RPMI7951 (cell line): ENCODE measurements at places on chromosomes 16 and 17.
A peak's percentile ranks its signal among the peaks of the same experiment; 100 is the strongest.

- no peak for DNase-seq
Measured at GRCh38 chr16:12501707-12502457, 301.8 kb downstream of the CPPED1 start.

- no peak for DNase-seq
Measured at GRCh38 chr17:51510940-51511339, 250.6 kb downstream of the UTP18 start.

DNA sequence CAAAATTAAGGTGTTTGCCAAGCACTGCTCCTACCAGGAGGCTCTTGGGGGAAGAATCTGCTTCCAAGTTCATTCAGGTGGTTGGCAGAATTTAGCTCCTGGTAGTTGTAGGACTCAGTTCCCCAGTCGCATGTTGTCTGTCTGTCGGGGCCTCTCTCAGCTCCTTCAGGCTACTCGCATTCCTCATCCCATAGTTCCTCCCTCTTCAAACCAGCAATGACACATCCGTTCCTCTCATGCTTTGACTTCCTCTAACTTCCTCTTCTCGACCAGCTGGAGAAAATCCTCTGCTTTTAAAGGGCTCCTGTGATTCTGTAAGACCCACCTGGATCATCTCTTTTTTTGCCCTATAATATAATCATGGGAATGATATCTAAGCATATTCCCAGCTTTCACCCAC, 108.1 kb downstream of the PMP22 start:
- peak; percentile 57 for DNase-seq

- no peak for DNase-seq
Measured at GRCh38 chr17:74088285-74088933, 115.1 kb upstream of the RPL38 start.

GRCh38 chr16:4927661-4928060, 9.3 kb downstream of the PPL start:
- DNase-seq = no peak

- DNase-seq = peak; percentile 61
Measured at GRCh38 chr17:16991349-16992009, 19.6 kb upstream of the TNFRSF13B start.

GRCh38 chr16:88064011-88064888, 113.0 kb downstream of the BANP start:
- no peak for DNase-seq

GRCh38 chr16:79066561-79066960, 534.0 kb downstream of the MAF start:
- DNase-seq = no peak

DNA sequence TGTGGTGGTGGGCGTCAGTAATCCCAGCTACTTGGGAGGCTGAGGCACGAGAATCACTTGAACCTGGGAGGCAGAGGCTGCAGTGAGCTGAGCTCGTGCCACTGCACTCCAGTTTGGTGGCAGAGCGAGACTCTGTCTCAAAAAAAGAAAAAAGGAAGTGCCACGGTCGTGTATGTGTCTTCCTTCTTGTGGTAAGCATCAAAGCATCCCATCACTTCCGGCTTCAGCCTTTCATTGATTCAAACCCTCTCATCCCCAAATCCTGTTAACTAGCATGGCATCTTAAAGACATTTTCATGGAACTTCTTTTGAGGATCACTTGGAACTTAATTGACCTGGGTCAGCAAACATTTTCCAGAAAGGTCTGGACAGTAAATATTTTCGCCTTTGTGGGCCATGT, 126.2 kb downstream of the CPPED1 start:
- DNase-seq = no peak

DNA sequence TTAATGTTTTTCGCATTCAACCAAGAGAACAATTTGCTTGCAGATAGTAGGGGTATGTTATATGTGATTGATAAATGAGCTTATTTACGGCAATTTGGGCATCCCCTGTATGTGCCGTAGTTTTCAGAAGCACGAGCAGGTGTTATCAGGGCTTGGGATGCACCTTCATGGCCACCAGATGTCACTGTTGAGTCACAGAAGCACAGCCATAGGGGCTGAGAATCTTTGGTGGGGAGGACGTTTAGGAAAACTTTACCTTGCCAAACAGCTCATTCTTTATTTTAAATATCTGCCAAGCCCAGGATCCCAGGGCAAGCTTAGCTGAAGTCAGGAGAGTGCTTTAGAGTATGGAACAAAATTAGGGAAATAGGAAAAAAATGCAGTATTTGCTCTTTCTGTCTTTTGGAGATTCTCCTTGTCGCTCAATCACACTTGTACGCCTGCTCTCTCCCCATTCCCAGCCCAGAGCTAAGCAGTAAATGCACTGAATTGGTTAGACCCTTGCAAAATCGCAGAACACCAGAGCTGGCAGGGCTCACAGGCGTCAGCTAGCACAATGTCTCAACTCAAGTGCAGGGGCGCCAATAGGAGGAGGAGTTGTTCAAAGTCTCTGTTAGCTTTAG, 93.6 kb upstream of the MPHOSPH6 start:
- DNase-seq = peak; percentile 52

DNA sequence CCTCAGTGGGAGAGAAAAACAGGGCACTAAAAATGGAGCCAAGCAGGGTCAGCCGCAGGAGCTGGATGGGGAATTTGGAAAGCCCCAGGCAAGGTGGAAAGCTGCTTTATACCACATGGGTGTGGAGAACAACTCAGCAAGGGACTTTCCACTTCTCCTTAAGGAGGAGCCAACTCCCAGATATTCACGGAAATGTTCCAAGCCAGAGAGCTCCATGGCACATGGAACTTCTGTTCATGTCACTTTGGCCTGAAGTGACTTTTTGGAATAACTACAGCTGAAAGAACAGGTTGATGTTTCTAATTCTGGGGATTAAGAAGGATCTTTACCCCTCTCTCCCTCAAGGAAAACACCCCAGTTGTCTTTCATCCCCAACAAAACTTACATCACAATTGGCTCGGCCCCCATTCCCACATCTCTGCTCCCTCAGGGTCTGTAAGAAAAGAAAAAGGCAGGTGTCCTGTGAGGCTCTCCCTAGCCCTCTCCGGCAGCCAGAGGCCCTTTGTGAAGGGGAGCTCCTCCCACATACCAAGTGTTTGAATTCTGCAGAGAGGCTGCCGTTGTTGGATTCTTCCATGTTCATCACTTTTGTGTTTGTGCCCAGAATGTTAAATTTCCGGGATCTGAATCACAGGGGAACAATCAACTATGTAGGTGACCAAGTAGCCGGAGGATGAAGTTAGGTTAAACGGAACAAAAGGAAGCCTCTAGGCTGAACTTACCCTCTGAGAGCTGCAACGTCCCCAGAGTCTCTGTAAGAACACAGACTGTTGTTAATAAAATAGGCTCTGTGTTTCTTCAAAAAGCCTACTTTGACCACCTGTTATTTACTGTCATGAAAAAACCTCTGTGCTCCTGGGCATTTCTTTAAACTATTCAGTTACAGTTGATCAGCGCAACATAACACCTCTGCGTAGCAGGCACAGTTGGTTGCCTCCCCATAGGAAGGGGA, 41.0 kb downstream of the STAT5A start:
- peak; percentile 92 for DNase-seq

DNA sequence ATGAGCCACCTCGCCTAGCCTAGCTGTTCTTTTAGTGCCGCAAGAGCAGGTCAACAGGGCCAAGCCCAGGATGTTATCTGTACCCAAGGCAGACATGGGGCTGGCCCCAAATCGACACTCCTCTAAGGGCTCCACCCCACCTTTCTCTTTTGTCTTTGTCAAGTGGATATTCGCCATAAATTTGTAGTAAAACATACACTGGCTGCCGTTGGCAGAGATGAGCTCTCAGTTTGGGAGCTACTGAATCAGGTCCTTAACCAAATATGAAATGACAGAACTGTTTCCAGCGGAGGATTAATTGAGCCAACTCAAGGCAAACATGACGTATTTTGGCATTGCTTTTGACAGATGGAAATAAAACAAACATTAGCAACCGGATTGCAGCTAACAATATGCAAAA, 556.9 kb upstream of the CDH5 start:
- no peak for DNase-seq

DNA sequence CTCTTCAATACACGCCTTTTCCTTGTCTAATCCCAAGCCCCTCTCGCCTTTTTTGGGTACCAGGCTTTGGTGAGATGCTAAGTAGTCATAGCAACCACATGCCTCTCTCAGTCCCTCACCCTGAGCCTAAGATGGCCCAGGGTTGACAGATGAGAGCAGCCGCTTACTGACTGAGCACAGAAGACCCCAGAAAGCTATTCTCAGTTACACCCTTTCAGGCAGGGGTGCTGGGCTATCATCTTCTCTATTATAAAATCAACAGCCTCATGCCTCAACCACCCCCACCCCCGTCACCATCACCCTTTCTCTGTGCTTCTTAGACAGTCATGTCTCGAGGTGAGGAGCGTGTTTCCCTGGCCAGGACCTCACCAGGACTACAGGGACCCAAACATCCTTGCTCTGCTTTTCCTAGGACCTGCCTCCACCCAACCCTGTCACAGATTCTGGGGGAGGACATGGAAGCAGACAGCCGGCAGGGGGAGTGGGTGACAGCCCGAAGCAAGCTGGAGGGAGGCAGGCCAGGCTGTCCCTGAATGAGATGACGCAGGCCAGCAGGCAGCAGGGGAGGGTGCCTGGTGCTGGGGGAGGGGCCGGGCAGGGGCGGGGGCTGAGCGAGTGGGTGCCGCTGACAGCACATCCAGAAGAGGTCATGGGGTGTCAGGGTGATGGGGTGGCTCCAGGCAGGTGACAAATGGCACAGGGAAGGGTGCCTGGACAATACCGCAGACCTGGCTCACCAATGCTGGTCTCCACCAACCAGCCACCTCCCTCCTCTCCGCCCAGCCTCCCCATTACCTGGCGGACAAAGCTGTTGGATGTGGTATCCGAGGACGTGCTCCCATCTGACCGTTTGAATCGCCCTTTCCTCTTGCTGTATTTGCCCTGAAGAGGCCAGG, 3.1 kb downstream of the CACNB1 start:
- DNase-seq = no peak

DNA sequence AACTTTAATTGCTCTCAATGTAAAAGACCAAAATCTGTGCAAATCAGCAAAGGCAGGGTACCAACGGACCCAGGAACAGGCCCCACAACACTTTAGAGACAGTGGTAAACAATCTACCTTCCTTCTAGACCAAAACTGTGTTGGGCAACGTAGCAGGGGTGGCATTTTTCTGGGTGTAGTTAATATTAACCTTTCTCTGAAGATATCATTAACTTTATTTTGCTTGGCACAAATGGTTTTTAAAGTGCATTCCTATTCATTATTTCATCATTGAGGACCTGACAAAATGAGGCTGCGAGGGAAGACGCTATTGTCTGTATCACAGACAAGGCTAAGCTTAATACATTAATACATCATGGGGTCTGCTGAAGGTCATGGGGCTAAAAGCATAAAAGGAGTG, 37.9 kb upstream of the TRAP1 start:
- no peak for DNase-seq

DNA sequence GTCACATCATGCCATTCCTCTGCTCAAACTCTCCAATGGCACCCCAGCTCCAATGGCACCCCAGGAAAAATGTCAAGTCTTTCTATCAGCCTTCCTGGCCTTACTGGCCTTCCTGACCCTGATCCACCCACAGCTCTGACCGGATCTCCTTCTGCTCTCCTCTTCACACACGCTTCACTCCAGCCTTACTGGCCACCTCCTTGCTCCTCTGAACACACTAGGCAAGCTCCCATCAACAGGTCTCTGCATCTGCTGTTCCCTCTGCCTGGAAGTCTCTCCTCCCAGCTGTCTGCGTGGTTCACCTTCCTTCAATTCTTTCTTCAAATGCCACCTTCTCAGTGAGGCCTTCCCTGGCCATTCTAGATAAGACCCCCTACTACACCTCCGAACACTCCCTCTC, 43.4 kb downstream of the MYO1D start:
- no peak for DNase-seq

- DNase-seq = no peak
Measured at GRCh38 chr17:72829883-72830282, 262.6 kb downstream of the SLC39A11 start.

DNA sequence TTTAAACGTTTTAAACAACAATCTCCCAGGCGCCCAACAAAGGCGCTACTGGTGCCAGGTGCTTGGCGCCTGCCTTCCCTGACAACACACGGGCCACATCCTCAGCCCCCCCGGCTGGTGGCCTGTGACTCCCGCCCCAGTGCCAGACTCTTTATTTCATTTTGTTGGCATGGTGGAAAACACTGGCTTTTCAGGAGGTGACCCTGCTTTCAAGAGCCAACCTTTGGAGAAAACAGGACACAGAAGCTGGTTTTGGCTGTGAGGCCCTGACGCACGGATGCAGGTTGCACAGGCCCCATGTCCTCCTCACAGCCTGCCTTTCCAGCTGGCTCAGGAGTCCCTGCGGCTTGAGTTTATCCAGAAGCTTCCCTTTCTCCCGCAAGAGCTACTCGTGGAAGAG, 100.0 kb downstream of the METRNL start:
- no peak for DNase-seq

DNA sequence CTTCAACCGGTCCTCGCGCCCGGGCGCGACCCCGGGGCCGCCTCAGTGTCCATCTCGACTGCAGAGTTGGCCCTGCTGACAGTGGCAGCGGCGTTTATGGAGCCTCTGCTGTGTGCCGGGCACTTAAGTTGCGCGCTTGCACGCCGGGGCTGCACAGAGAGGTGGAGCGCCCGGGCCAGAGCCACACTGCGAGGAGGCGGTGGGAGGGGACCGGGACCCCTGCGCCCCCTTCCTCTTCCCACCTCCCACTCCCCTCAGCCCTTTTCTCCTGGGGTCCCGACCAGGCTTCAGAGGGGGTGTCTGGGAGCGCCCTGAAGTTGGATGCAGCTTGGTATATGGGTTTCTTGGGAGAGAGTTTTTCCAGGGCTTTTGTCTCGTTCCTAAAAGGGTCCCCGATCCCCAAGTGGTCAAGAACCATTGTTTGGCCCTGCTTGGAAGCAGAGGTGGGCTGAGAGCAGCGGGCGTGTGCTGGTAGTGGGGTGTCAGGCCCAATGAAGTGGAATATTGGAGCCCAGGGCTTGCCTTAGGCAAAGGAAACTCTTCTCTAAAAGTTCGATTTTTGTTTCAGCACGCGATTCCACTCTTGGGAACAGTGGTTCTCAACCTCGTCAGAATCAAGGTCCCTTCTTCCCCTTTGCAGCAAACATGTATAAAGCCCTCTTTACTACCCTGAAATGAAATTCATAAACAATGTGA, 605 bp downstream of the MRTFB start:
- DNase-seq = no peak

DNA sequence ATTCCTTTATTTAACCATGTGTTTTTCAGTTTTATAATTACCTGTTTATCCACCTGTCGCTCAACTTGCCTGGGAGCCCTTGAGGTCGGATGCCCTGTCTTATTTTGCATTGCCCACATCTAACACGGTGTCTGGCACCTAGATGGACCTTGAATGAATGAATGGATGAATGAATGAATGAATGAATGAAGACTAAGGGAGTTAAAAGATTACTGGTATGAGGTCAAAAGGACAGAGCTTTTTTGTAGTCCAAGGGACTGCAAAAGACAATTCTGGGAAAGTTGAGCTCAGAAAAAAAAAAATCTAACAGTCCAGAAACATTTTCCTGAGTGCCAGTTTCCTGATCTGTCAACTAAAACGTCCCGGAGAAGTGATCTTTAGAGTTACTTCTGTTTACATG, 244.6 kb upstream of the MYOCD start:
- no peak for DNase-seq

- no peak for DNase-seq
Measured at GRCh38 chr16:69270395-69270794, 40.8 kb upstream of the VPS4A start.
